Melanocyte of skin (primary cell): ENCODE measurements at places on chromosomes 4 and X. TPM values are rescaled to one million over a fixed set of nuclear protein-coding genes. Genes with fewer than 3 reads are reported as not detected.

FAM47E gene
- total RNA-seq = 0.34 and 1.5 TPM in 2 replicates

TCEAL9 gene
- total RNA-seq = 43.0 and 74.9 TPM in 2 replicates

OTUD6A gene
- not detected in 2 replicates for total RNA-seq

ANAPC10 gene
- 33.3 and 34.1 TPM in 2 replicates for total RNA-seq

RNF212 gene
- not detected in 2 replicates for total RNA-seq

IL13RA2 gene
- total RNA-seq = 0.34 and 0.73 TPM in 2 replicates
